GM12891 (cell line): ENCODE measurements at places on chromosomes 16 and 17.

DNA sequence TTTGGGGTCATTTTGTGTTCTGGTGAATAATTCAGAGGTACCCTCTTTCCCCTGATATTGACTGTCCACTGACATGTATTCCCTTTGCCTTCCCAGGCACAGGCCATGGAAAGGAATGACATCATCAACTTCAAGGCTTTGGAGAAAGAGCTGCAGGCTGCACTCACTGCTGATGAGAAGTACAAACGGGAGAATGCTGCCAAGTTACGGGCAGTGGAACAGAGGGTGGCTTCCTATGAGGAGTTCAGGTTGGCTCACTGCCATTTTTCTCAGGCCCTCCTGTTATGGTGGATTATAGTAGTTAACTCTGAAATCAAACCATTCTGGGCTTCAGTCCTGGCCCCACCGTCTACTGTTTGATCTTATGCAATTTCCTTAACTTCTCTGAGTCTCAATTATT lies 1.6 kb upstream of the EFTUD2 start:
- DNase-seq = no peak

DNA sequence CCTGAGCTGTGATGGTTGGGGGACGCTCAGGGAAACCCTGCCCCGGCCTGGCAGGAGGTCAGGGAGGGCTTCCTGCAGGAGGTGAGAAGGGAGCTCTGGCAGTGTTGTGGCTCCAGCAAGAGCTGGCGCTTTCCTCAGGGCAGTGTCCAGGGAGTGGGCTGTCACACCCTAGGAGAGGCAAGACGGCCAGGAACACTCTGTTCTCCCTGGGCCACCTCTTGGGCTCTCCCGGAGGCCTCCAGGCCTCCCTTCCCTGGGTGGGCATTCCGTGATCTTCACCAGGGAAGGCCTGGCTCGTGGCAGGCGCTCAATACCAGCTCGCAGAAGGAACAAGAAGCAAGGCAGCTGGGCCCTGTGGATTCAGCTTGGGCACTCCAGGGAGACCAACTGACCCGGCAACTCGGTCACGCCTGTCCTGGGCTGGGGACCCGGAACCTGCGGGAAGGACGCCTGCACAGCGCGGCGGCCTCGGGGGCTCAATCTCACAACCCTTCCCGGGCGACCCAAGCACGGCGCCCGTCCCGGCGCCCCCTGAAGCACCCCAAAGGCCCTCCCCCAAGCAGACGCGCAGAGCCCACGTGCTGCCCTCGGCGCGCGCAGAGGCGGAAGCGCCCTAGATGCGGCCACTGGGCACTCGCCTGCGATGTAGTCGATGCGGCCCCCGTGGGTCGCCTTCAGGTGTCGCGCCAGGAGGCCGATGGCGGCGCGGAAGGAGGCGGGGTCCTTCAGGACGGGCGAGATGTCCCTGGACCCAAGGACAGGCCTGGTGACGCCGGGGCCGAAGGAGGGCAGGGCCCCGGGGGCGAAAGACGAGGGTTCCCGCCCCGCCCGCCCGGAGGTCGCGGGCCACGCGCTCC lies 588 bp downstream of the APRT start:
- peak; percentile 87 for DNase-seq

GRCh38 chr17:28169621-28170349 lies 127.3 kb downstream of the NLK start:
- DNase-seq = no peak

DNA sequence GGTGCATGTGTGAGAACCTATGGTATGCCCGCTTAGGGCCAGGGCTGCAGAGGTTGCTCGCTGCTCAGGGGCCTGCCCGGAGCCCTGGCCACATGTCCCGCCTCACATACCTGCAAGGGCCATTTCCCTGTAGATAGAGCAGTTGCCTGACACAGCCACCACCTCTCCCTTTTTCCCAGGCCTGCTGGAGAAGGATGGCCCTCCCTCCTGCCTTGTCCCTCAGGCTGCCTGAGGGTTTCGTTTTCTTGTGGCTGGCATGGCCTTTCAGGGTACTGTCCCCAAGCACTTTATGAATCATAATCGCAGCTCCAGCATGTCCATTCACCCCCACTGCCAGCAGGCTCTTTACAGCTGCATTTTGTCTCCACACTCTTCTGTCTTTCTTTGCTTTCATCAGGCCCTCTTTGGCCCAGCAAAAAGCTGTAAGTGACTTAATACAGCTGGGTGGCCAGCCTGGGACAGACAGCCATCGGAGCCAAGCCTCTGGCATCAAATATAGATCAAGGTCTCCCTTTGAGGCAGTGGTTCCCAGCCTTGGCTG lies 65.7 kb downstream of the MPRIP start:
- no peak for DNase-seq

DNA sequence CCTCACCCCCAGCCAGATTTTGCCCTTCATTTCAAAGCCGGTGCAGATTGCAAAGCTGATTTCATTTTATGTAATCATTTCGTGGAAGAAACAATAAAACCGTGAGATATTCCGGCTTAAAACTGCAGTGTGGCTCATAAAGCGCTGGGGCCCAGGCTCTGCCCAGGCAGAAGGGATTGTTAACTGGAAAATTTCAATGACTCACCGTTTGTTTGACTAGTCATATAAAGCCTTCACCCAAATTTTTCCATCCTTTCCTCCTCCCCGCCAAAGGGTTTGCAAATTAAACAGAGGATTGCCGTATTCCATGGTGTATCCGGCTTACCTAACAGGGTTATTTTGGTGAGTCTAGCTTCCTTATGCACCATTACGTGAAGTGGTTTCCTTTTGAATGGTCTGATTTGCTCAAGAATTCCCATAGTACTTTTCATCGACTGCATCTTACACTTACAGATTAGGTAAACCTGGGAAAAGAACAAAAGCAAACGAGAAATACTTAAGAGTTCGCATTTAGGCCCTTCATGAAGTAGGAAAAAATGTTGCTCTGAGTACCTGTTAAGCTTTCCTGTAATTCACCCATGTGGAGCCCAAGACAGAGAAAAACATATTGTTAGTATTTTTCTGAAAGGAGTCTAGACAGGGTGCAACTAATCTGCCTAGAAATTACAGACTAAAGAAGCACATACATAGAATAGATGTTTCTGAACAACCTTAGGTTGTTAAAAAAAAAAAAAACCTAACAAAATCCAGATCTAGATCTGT lies 949 bp upstream of the GSPT1 start:
- no peak for DNase-seq

GRCh38 chr17:44084131-44084538 lies 13.6 kb downstream of the G6PC3 start:
- no peak for DNase-seq
